Stimulated activated CD4-positive, alpha-beta T cell treated with anti-CD3 and anti-CD28 coated beads, TNF-alpha, amount 100 ng/mL, for 4 hours (primary cell): ENCODE measurements at places on chromosomes 4 and X.

DNA sequence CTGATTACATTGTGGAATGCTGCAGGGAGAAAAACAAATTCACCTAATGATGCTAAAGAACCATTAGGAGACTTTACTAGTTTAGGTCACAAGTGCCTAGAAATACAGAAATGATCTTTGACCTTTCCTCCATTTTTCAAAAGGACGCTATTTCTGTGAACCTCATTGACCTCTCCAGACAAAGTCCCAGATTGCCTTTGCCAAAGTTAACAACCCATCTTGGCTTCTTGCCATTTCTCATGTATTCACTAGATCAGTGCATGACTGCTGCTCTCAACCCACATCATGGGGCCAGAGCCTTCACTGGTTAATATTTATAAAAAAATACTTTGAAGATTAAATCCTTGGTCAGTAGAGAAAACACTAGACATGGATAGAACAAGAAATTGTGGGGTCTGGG lies 19.9 kb upstream of the AR start:
- DNase-seq, result no peak

GRCh38 chr4:146095860-146096259 lies 79.7 kb upstream of the LSM6 start:
- DNase-seq, result no peak

DNA sequence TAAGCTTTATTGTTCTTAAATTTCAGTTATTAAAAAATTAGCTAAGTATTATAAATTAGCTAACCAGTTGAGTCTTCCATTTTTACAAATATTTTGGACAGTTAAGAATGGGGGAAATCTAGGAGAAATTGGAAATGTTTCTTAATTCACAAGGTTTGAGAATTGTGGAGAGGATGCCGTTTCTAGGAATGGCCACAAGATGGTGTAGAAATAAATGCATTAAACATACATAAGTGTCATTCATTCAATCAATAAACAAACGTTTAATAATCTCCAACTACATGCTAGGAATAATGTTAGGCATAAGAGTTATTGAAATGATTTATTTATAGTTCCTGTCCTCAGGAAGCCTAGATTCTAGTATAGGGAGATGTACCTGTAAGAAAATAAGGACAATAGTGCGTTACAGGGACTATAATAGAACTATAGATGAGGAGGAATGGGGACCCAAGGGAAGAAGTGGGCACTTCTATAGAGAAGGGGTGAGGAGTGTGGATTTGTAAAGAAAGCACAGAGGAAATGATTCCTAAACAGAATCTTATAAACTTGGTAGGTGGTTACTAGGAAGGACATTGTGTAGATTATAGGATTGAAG lies 195.7 kb upstream of the ANK2 start:
- no peak for DNase-seq

GRCh38 chr4:22695029-22695428 lies 2.3 kb downstream of the GBA3 start:
- DNase-seq, result no peak

DNA sequence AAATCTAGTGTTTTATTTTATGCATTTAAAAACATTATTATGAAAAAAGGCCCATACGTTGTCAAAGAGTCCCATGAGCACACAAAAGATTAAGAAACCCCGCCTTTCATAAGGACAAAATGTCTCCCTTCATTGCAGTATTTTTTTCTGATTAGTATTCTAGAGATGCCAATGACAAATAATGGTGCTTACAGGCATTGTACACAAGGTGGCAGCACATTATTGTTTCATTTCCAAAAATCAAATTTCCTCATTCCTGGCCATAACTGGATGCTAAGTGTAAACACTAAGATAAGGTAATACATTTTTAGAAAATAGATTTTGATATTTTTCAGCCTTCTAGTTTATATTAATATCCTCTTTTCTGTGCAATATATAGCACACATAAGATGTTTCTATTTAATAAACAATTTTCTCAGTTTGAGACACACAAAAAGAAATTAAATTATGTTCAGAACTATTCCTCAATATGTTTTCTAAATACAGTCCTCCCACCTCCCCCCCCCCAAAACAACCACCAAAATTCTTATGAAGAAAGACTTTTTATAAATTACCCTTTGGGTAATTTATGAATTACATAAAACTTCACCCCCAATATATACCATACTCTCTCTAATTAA lies 47.7 kb downstream of the TIGD2 start:
- no peak for DNase-seq

DNA sequence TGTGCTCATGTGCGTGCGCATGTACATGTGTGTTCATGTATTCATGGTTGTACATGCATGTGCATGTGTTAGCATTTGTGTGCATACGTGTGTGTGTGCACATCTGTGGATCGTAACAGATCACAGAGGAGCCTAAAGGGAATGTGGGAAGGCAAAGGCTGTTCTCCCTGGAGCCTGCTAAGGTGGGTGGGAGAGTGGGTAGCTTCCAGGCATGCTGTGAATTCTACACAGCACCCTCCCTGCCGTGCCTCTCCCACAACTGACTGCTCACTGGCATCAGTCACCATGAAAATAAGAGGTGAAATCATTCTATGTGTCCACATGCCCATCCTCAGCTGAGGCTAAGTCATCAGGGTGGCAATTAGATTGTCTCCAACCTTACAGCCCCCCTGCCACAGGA lies 600.9 kb downstream of the MID1IP1 start:
- no peak for DNase-seq

- DNase-seq, result no peak
Observed at GRCh38 chrX:6989858-6990257, 157.7 kb upstream of the STS start.

DNA sequence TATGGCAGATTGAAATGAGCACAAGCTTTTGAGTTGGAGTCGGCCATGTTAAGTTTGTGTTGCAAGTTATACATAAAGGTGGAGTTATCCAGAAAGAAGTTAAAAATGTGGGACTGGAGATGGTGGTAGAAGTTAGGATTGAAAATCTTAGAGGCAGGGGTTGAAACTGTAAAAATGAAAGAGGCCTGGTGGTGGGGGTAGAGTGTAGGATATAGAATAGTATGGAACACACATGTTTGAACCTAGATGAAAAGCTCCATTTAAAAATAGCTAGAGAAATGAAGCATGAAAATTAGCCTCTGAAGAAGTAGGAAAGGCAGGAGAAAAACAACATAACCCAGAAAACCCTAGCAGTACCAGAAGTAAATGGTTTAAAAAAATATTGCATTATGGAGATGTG lies 131.8 kb upstream of the ENPEP start:
- no peak for DNase-seq

DNA sequence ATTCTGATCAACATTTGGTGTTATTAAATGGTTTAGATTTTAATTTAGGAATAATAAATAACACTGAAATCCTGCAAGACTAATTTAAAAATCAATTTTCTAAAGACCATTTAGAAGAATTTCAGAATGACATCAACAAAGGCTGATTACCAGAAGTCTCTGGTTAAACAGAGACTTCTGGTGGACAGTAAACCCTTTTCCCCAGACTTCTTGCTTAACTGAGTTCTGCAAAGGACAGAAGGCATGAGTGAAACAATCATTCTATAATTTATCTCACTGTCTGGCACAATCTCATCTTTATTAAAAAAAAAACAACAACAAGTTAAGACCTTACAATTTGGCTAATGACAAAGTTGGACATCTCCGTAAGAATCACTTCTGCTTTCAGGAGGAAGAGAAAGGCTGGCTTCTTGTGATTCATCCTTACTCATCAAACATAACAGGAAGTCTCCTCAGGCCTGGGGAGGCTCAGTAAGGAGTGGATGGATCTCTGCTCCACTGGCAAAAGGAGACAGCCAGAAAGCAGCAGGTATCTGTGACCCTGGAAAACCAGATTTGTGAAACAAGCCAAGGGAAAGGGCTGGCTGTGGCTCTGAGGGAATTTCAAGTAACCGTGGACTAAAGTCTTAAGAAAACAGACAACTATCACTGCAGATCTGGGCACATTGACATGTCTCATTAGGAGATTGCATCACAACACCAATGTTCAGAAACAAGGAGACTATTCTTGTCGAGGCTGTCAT lies 908 bp upstream of the TLR6 start:
- no peak for DNase-seq

- DNase-seq, result no peak
Observed at GRCh38 chrX:113019958-113020357, 179.3 kb upstream of the AMOT start.

GRCh38 chr4:138052806-138053632 lies 189.1 kb downstream of the SLC7A11 start:
- no peak for DNase-seq

GRCh38 chr4:51894059-51894645 lies 51.2 kb downstream of the DCUN1D4 start:
- no peak for DNase-seq

- DNase-seq, result no peak
Observed at GRCh38 chrX:1673337-1673736, 58.5 kb downstream of the ASMT start.

DNA sequence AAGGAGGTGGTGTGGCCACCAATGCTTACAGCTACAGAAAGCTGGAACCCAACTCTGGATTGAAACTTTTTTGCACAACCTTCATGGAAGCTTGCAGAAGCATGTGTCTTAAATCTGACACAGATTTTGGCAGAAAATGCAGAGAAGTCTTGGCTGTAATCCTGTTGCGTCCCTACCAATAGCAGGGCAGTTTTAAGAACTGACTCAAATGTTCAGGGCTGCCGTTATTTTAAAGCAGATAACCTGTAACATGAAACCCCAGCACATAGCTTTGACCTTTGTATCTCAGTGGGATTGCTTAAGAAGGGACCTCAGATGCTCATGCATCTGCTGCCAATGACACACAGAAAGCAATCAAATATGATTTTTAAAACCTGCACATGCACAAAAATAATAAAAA lies at the start of gene VEGFD:
Gene VEGFD, minus strand, starts transcription at position 110 of the 400 bp plus-strand sequence. CDS start 467 bp downstream, outside the sequence.
- DNase-seq, result no peak

- no peak for DNase-seq
Observed at GRCh38 chr4:159552979-159553768, 450.3 kb downstream of the RAPGEF2 start.

DNA sequence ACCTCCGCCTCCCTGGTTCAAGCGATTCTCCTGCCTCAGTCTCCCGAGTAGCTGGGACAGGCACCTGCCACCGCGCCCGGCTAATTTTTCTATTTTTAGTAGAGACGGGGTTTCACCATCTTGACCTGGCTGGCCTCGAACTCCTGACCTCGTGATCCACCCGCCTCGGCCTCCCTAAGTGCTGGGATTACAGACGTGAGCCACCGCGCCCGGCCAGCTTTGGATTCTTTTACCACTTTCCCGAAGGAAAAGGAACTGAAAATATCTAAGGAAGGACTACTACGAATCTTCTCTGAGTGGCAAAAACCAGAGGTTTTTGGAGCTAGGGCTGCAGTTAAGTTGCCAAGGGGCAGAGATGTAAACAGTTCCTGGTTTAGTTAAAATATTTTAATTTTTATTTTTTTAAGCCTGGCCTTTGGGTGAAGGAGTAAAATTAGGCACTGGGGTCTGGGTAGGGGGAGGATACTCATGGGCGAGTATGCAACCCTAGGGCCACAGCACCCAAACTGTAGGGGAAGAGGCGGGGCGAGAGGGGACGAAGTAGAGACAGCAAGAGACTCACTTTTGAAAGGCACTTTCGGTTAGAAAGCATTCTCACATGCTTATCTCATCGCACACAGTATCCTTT lies 525 bp upstream of the CISD2 start:
- DNase-seq, result no peak

- DNase-seq, result no peak
Observed at GRCh38 chrX:150258463-150259430, 104.4 kb upstream of the MAMLD1 start.

DNA sequence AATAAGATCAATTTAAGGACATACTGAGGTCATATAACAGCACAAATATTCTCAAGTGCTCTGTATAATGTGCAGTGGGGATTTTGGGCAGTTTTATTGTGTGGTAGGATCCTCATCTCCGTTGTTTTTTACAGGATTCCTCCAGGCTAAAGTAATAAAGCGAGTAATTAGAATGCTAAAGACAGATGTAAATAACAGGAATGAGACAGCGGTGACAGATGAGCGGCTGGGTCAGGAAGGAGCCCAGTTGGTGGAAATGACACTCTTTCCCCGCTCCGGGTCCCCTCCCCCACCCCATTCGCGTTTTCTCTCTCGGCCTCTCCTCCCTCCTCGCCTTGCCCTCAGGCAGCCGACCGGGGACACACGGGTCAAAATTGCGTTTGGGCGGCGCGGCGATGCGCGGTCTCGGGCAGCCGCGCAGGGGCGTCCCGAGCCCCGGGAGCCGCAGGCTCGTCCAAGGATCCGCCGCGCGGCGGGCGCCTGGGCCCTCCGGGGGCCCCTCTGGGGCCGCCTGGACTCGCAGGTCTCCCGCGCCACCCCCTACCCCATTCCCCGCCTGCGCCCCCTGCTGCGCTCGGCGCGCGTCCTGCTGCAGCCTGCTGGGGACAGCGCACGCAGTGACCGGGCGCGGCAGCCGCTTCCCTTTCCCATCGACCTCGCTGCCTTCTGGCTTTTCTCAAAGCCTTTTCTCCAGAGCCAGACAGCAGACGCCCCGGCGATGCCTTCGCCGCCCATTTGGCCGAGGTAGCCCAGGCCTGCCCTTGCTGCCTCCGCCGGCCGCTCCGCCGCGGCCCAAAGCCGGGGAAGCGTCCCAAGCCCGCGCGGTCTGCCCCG lies 16.2 kb downstream of the POU4F2 start:
- DNase-seq, result no peak

DNA sequence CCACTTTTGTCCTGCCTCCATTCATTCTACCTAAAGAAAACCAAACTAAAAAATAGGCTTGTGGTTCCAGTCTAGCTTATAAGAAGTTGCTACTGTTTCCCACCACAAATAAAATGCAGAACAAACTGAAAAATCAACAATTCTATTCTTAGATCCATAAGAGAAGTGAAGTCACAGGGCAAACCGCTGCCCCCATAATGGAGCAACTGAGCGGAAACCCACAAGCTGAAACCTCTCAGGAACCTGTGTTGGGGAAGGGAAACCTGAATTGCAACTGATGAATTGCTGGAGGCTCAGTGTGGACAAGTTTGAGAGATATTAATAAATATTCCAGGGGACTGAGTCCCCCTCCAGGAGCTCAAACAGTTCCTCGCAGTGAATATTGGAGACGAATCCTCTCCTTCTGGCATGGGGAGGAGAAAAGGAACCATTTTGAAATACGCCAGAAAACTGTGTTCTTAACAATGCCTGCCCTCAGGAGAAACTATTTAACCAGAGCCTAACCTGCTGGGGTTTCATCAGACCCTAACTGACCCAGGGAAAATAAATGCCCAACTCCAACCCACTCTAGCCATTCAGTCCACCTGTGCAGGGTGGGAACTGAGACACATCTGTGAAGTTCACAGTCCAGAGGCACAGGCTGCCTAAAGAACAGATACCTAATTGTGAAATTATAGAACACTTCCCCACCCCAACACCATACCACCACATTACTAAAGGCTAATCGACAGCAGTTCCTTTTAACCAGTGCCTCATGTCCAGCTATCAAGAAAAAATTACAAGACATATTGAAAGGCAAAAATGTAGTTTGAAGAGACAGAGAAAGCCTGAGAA lies 22.8 kb upstream of the SH3RF1 start:
- no peak for DNase-seq

DNA sequence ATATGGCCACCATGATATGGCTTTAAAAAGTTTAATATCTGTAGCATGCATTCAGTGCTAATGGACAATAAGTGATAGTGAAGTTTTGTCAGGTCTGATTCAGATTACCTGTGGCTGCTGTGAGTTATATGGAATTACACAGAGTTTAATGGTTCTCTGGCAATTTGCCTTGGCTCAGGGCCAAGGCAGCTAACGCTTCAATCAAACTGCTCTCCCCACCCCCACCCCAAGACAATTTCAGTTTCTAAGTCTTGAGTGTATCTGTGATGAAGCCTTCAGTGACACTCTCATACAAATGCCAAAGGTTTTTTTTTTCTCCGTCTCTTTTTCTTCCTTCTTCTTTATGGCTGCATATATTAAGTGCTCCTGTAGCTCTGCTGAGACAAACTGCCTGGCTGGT lies 106.6 kb downstream of the SHROOM4 start:
- no peak for DNase-seq
